ENCODE measurements at places on chromosomes 12 and 14.

DNA sequence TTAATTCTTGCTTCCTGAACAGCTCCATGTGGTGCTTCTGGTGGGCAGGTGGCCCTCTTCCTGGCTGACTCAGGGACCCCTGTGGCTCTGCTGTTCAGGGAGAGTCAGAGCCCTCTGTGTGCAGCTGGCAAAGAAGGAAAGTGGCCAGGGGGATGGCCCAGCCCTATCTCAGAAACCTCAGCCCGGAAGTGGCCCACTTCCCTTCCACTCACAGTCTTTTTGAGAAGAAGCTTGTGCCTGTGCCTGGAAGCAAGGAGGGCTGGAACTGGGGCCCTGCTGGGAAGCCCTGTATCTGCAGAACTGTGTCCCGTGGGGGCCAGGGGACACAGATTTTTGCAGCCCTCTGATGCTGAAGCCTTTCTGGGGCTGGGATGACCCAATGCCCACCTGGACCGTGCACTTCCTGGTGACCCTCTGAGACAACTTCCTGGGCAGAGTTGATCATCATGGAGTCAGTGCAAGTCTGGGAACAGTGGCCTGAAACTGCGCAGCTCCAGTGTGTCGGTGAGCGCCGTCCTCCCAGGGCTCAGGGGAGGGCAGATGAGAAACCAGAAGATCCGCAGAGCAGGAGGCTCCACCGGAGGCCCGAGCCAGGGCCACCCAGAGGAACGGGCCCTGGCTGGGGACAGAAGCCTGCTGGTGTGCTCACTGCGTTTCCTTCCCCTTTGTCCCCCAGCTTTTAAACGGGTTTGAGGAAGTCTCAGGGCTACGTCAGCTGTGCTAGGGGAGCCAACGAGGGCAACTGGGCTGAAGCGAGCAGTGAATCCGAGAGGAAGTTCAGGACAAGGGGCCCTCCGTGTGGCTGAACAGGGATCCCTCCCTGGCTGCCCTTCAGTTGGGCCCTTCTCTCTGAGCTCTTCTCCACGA, 217.4 kb upstream of the RTL1 start:
- peak; percentile 40 for DNase-seq

GRCh38 chr12:45458238-45458637, 242.3 kb downstream of the ANO6 start:
- DNase-seq = no peak

- no peak for DNase-seq
These were observed 67.3 kb upstream of the ATP2B1 start for GRCh38 chr12:89775986-89776365.

DNA sequence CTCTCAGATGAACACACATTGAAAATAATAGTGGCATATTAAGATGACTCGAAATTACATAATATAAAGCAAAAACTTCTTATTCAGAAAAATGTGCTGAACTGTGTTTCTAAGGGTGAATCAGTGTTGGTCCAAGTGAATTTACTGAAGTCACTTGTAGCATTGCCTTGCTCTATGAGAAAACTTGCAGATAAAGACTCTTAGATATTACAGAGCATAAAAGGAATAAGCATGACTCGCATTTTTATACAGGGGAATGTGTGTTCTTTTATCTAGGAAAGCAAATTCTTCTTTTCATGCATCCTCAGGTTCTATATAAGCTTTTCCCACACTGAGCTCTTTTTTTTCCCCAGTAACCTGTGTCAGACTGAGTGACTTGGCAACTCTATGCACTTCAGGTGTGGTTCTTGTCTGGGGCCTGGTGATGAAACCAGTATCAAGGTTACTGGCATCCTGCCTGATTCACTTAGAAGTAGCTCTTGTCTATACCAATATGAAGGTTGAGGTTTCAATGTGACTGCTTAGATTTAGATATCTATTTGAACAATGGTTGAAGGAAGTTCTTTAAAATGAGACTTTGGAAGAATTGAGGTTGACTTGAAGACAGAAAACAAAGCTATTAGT, 76.1 kb downstream of the OTOGL start:
- no peak for DNase-seq

DNA sequence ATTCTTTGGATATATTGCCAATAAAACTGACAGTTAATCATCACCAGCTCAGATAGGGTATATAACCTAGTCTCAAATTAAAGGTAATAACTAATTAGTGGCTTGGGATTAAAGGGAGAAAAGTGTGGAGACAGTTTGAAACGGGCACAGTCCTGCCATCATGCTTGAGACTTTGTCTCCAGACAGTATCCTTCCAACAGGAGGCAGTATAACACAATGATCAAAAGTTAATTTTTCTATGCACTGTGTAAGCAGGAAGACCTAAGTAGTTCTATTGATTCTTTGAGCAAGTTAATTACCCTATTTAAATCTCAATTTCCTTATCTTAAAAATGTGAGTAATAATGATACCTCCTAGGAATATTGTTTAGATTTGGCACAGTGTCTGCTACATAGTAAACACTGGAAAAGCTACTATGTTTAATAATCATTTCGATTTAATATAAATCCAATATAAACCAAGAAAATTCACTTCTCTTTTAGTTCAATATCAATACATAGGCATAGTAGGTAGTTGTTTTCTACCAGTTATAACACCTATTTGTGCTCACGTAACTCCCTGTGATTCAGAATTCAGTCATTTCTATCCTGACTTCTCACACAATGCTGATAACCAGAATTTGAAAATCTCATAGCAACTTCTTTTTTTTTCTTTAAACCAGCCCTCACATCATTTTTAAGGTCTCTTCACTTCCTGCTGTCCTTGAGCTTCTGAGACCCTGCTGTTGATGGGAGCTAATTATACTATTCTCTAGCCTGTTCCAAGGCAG, 53.7 kb downstream of the GALNT4 start:
- DNase-seq = no peak

DNA sequence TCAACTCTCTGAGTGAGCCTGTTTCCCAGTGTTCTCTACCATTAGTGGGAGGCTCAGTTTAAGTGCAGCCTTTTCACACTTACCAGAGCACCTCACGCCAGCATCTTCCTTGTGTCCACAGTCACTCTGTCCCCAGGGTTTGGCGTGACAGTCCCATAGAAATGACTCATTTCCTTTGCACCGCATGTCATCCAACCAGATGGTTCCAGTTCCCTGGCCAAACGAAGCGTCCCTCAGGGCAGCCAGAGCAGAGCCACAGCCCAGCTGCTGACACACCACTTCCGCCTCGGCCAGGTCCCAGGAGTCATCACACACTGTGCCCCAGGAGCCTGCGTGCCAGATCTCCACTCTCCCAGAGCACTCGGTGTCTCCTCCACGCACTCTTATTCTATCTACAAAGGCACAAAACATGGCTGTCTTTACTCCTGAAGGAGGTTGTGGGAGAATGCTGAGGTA, 65.4 kb downstream of the ACSM4 start:
- no peak for DNase-seq

- no peak for DNase-seq
These were observed 132.8 kb upstream of the LGR5 start for GRCh38 chr12:71306808-71307207.

GRCh38 chr14:92844204-92844603, 50.1 kb downstream of the GOLGA5 start:
- DNase-seq = no peak

DNA sequence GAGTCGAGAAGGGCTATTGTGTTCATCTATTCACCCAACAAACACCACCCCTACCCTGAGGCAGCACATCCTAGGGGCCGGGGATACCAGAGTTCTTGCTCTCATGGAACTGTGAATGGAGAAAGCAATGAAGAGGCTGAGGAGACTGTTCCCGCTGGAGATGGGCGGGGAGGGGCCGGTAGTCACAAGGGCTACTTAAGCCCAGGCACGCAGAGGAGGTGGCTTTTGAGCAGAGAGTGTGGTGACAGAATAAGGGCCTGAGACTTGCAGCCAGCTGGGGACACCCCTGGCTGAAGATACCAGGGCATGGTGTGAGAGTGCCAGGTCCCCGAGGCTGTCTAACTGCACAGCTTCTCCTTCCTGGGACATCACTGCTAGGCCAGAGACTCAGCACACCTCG, 114.1 kb upstream of the EVL start:
- no peak for DNase-seq

DNA sequence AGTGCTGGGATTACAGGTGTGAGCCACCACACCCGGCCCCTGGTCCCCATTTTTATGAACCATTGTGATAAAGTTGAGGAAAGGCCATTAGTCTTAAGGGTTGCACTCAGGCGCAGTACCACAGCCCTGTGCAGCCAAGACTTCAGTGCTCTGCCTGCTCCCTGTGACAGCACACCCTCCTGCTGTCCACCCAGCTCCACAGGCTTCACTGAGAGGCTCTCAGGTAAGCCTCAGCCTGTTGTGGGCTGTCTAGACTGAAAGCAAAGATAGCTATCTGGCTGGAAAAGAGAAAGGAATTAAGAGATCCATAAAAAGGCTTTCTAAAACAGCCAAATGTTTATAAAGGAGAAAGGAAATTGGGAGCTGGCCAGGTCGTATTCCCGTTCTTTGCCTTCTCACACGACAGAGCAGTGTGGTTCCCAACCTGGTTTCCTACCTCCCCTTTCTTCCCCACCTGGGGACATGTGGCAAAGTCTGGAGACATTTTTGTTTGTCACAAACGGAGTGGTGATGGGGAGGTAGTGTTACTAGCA, 19.1 kb upstream of the DNM1L start:
- no peak for DNase-seq

GRCh38 chr14:50791201-50791600, 39.8 kb downstream of the NIN start:
- DNase-seq = no peak

- DNase-seq = no peak
These were observed 22.6 kb upstream of the SLC15A5 start for GRCh38 chr12:16300122-16300521.

- DNase-seq = no peak
These were observed 10.1 kb upstream of the RAB35 start for GRCh38 chr12:120126635-120127005.

Data from right lobe of liver (tissue), 6 donors.